ENCODE measurements at places on chromosomes 1 and 21. TPM values are rescaled to one million over a fixed set of nuclear protein-coding genes. Genes with fewer than 3 reads are reported as not detected.

DNA sequence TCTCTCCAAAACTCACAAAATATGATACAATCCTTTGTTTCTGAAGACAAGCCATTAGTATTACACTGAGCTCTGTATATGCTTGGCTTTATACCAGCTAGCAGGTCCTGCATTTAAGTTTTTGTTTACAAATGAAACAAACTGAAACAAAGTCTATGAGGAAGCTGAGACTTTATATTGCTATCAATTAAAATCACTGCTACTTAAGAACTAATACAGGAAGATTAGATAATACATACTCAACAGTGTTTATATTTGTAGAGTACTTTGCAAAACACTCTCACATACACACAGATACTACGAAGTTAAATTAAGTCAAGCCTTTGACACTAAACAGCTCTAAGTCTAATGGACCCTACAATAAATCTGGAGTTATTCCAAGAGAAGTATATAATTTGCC is 247.4 kb downstream of the CRB1 start:
- H3K4me1 ChIP-seq, result no peaks in the 10 kb centered on the region
- H3K27ac ChIP-seq, result no peak overlapping the region
- H3K27me3 ChIP-seq, result no peaks in the 10 kb centered on the region
- no peaks in the 10 kb centered on the region for H3K36me3 ChIP-seq
- H3K4me3 ChIP-seq, result no peak overlapping the region
- no peak for DNase-seq

GRCh38 chr1:40187399-40187798 is 26.2 kb downstream of the RLF start:
- H3K27ac ChIP-seq, result peak overlapping the region; percentile 2
- no peaks in the 10 kb centered on the region for H3K27me3 ChIP-seq
- peaks cover 39% of the 10 kb centered on the region for H3K4me1 ChIP-seq
- no peak overlapping the region for H3K4me3 ChIP-seq
- DNase-seq, result no peak

DNA sequence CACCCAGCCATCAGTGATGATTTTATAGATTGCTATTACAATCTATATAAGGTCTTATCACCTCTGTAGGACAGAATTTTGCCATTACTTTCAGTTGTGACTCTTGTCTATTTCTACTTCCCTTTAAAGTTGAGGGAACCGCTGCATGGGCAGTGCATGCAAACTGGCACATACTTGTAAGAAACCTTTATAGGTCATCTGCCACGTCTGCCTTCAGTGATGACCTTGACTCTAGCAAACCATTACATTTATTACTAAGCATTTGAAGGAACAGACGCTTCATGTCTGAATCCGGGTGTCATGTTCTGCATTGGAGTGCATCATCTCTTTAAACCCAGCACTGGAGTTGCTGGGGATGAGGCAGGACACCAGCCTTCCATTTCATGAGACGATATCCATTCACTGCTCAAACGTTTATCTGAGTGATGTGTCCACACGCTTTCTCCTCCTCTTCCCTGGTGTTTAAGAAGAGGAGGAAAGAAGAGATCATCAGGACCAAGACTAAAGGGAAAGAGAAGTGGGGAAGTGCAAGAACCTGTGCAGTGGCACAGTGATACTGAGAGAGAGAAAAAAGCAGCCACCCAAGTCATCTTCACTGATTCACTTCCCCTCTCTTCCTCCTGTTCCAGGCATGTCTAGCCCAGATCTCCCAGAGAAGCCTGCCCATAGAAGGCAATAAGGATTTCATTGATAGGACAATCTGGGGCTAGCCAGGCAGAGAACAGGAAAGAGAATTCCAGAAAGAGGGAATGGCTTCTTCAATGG is 14.1 kb downstream of the CCSAP start:
- no peak overlapping the region for H3K4me3 ChIP-seq
- no peaks in the 10 kb centered on the region for H3K27me3 ChIP-seq
- no peak overlapping the region for H3K27ac ChIP-seq
- peaks cover 10% of the 10 kb centered on the region for H3K36me3 ChIP-seq

DNA sequence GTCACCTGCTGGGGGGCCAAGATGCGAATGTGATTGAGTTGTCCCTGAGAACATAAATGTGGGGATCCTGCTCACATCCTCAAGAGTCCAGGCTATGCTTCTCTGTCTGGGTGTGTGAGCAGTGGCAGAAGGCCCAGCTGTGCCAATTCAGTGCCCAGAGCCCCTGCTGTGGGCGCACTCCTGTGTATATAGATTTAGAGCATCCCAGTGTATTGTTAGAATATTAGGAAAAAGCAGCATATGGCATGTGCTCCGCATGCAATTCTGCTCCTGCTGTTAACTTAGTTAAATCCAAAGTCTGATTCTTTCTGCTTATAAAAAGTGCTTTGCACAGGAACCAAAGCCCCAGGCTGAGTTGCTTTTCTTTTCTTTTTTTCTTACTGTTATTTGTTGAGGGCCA is 37.8 kb downstream of the FAM78B start:
- DNase-seq, result no peak
- H3K36me3 ChIP-seq, result no peaks in the 10 kb centered on the region
- peaks cover 26% of the 10 kb centered on the region for H3K27me3 ChIP-seq
- no peak overlapping the region for H3K4me3 ChIP-seq
- H3K4me1 ChIP-seq, result no peaks in the 10 kb centered on the region

GRCh38 chr1:76269155-76269554 is 194.6 kb downstream of the ST6GALNAC3 start:
- peaks cover 30% of the 10 kb centered on the region for H3K4me1 ChIP-seq
- no peak for DNase-seq
- H3K27ac ChIP-seq, result no peak overlapping the region
- H3K36me3 ChIP-seq, result no peaks in the 10 kb centered on the region

DNA sequence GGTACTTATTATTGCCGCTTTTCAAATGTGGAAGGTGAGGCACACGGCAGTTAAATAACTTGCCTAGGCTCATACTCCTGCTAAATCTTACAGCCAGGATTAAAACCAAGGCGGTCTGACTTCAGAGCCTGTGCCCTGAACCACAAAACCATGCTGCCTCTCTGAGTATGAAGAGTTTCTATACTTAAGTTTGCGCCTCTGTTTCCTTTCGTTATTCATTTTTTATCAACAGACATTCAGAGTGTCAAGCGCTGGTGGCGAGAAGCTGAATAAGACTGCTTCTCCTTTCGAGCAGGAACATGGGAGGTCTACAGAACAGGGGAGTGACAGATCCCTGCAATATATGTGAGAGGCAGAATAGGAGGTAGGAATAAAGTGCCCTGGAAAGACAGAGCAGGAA is 96.0 kb upstream of the DUSP10 start:
- H3K36me3 ChIP-seq, result no peaks in the 10 kb centered on the region
- peak; percentile 39 for DNase-seq
- peak overlapping the region; percentile 52 for H3K27ac ChIP-seq
- peak overlapping the region; percentile 2 for H3K4me3 ChIP-seq
- H3K27me3 ChIP-seq, result no peaks in the 10 kb centered on the region
- H3K4me1 ChIP-seq, result peaks cover 27% of the 10 kb centered on the region

Gene CD1D
- polyA plus RNA-seq, result 13.7 TPM

Gene GJA5
- polyA plus RNA-seq, result not detected

- H3K27me3 ChIP-seq, result no peaks in the 10 kb centered on the region
- no peak overlapping the region for H3K27ac ChIP-seq
- no peak overlapping the region for H3K4me3 ChIP-seq
Measured at GRCh38 chr1:91754816-91755580, 131.0 kb downstream of the TGFBR3 start.

DNA sequence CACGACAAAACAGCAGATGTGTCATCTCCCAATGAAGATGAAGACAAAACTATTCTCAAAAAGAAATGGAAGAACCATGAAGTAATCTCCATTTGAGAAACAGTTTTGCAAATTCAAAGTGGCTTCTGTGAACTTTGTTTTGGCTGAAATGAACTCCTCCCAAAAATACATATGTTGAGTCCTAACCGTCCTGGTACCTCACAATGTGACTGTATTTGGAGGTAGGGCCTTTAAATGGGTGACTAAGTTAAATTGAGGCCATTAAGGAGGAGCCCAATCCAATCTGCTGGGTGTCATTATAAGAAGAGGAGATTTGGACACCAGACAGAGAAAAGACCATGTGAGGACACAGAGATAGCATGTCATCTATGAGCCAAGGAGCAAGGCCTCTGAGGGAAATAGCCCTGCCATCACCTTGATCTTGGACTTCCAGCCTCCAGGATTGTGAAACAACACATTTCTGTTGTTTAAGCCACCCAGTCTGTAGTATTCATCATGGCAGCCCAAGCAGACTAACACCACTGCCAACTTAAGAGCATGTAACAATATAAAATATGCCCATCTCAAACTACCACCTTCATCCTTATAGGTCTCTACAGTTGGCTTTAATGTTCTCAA is 38.3 kb upstream of the KCNE1 start:
- H3K36me3 ChIP-seq, result no peaks in the 10 kb centered on the region
- no peak overlapping the region for H3K4me3 ChIP-seq
- H3K27ac ChIP-seq, result no peak overlapping the region
- DNase-seq, result no peak
- H3K27me3 ChIP-seq, result no peaks in the 10 kb centered on the region

- H3K4me3 ChIP-seq, result no peak overlapping the region
- no peaks in the 10 kb centered on the region for H3K4me1 ChIP-seq
- no peak for DNase-seq
- H3K27ac ChIP-seq, result no peak overlapping the region
- H3K36me3 ChIP-seq, result no peaks in the 10 kb centered on the region
Measured at GRCh38 chr1:201265756-201266155, 17.6 kb upstream of the PKP1 start.

Gene TMEM200B
- polyA plus RNA-seq, result not detected
